Fibroblast of skin of right biceps (primary cell): ENCODE measurements at places on chromosomes 5 and 9.
A peak's percentile ranks its signal among the peaks of the same experiment; 100 is the strongest.

GRCh38 chr9:104322596-104322995, 181.5 kb upstream of the OR13F1 start:
- no peak for DNase-seq

DNA sequence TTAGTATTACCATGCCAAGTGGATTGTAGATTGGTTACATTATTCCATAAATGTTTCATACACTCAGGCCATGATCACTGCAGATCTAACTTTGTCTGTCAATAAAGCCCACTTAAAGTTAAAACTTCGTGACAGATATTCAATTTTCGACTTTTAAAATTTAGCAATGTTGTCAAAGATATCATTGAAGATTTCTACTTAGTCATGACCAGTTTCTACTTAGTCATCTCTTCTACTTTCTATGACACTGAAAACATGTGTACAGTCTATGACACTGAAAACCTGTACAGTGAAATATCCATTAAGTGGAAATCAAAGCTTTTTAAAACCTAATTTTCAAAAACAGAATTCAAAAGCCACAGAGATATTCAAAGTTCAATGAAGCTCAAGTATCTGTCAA, 258.2 kb downstream of the MCTP1 start:
- DNase-seq: no peak

DNA sequence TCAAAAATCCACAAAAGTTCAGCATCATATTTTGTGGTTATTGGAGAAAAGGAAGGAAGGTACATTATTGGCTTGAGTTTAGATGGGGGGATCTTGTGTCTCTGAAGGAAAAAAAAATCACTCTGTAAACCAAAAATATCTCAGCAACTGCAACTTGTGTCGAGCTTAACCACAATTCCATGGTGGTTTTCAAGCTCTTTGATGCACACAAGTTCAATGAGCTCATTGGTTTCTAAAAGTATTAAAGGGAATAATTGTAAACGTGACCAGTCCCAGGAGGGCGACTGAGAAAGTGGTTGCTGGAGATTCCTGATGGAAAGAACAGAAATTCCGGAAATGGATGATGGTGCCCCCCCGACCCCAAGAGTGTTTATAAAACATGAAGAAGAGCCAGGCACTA, 173.8 kb downstream of the PSAT1 start:
- DNase-seq: peak; percentile 10

DNA sequence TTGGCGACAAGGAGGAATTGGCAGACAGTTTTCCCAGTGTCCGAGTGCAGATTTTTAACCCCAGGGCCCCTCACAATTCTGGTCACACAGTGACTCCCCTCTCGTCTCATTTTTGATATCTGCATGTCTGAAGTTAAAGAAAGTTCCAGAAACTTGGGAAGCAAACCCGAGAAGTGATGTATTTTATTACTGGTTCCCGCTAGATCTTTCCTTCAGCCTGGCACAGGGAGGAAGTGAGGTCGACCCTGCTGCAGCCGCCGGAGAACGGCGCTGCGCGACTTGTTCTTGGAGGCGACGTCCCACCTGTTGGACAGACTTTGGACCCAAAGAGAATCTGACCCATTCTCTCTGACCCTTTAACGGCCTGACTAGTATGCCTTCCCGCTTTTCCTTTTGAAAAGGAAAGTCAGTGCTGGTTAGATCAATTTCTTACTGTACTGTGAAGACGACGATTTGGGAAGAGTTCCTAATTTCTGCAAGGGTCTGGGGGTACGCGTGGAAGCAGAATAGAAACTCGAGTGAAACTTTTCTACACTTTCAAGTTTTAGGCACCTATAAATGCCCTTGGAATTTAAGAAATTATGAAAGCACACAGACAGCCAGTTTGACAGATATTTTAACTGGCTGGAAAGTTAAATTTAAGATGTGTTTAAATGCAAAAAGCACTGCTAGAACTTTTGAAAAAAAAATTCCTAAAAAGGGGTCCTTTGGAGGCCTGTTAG, 744 bp downstream of the OTULIN start:
- DNase-seq: peak; percentile 11

GRCh38 chr5:8997542-8998070, 548.3 kb downstream of the SEMA5A start:
- no peak for DNase-seq

DNA sequence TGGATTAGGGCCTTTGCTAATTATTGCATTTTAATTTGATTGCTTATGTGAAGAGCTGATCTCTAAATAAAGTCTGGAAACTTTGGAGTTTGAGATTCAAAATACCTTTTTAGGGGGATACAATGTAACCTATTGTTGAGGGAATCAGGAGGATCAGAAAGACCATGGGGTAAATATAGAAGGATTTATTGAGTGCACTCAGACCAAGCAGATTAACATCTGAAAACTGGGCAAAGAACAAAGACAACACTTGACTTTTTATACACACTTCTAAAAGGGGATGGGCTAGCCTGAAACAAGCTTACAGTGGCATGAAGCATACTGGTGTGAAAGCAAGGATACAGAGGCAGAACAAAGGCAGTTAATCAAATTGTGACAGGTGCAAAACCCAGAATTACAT, 174.3 kb downstream of the MRPS30 start:
- no peak for DNase-seq

DNA sequence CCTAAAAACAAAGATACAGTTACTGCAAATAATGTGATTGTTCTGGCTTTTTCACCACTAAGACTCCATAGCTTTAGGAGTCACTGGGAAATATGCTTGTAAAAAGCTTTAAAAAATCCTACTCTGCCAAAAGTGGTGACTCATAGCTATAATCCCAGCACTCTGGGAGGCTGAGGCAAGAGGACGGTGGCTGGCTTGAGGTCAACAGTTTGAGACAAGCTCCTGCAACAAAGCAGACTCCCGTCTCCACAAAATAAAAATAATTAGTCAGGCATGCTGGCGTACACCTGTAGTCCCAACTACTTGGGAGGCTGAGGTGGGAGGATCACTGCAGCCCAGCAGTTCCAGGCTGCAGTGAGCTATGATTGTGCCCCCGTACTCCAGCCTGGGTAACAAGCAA, 406.4 kb downstream of the HTR1A start:
- no peak for DNase-seq

GRCh38 chr9:36833954-36834353, 200.1 kb downstream of the PAX5 start:
- no peak for DNase-seq

- peak; percentile 51 for DNase-seq
Measured at GRCh38 chr5:86838083-86838482, 220.3 kb downstream of the COX7C start.

DNA sequence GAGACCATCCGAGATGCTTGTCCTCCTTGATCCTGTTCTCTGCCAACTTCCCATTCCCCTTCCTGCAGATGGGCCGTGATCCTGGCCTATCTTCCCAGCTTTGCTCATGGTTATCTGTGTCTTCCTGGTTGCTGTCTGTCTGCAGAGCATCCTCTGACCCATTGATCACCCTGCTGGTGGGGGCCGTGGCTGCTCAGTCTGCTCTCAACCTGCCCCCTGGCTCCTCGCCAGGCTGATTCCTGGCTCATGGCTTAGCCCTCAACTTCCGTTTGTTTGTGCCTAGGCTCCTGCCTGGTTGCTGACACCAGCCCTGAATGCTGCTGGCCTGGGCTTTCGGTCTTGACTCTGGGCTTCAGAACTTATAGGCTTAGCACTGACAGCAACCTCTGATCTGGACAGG, 67.1 kb upstream of the SMIM15 start:
- no peak for DNase-seq

DNA sequence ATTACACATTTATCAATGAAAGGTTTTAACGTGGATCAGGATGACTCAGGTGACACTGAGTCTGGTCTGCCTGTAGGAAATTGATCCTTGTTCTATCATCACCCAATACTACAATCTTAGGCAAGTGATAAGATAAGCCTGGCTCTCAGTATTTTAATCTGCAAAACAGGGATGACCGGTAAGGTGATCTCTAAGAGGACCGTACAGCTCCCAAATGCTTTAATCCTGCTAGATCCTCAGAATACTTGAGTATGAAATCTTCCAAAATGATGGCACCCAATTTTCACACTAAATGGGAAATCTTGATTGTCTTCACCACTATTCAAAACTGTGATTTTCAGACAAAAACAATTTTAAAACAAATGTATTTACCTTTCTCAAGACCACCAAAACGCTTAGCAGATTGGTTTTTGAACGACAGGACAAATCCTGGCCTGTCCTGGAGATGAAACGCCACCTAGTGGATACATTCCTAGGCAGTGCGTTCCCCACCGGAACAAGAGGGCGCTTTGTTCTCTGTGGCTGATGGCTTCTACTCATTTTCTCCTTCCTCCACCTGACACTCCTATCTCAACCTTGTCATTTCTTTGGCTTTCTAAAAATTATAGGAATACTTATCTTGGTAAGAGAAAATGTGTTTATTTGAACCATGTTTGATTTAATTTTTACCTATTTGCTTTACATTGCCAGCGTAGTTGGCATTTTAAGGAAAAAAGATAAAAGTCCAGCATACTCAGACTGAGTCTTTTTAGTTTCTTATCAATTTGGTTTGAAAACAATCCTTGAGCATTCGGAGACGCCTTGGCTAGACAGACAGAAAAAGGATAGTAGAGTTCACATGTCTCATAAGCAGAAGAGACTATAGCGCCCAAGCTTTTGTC, 41.2 kb upstream of the VCAN start:
- peak; percentile 63 for DNase-seq

DNA sequence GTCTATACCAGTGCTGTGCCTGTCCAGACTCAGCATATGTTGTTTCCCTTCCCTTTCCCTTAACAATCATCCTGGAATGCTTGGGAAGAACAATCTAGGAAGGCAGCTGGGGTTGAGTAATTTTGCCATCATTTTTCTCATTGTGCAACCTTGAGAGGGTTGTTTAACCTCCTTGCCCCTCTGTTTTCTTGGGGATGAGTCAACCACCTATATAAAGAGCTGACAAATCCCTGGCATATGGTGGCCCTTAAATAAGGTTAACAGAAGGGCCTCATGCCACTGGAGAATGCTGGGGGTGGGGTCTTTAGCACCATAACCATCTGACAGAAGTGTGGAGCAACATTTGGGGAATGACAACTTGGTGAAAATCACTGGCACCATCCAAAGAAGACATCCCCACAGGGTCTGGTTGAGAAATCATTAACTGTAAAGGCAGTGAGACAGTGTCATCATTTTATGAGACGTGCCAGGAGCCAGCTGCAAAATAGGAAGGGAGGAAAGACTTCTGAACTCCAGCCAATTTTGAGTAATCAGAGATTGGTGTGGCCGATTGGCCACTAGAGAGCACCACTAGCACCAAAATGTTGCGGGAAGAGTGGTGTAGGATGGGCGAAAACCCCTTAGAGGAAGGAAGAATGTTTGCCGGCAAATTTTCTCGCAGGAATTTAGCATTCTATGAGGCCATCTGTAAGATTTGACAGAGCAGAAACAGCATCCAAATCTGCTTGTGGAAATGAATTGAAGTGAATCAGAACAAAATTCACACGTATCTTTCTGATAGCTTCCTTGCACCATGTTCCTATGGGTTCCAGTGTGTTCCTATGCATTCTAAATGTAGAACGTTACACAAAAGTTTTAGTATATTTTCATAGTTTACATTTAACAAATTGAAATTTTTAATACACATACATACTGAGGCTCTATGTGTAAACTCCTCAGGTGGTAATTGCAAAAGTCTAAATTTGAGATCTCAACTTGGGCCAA, 113.8 kb downstream of the MSX2 start:
- peak; percentile 96 for DNase-seq

- DNase-seq: no peak
Measured at GRCh38 chr5:178780581-178781498, 50.4 kb upstream of the ZNF354A start.

DNA sequence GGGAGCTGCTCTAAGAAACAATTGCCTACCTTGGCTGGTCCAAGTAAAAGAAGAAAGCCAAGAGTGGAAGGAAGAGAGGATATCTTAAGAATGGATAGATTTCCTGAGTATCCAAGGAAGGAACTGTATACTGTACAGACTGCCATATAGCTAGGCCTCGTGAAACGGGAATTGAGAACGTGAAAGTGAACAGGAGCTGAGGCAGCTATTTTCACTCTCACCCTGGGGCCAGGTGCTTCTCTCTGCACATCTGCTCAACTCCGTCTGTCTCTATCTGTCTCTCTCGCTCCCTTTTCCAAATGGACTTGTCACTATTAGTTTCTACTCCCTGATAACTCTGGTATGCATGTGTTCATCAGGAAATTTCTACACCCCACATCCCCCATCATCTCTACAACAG, 35.9 kb upstream of the TESK1 start:
- DNase-seq: no peak

DNA sequence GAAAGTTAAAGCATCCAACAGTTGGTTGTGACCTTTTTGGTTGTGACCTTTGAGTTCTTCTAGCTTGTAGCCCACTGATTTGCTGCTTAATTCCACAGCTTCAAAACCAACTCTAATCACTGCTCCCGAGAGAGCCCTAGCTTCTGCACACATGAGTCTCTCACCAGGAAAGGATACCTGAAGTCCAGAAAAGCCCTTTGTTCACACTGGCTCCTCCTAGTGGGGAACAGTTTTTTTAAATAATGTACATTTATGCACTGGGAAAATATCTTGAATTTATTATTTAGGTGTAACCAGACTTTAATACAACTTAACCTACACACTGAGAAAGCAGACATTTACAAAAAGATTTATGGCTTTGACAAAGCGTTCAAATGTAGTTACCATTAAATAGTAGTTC, 120.2 kb upstream of the CCDC152 start:
- DNase-seq: no peak

DNA sequence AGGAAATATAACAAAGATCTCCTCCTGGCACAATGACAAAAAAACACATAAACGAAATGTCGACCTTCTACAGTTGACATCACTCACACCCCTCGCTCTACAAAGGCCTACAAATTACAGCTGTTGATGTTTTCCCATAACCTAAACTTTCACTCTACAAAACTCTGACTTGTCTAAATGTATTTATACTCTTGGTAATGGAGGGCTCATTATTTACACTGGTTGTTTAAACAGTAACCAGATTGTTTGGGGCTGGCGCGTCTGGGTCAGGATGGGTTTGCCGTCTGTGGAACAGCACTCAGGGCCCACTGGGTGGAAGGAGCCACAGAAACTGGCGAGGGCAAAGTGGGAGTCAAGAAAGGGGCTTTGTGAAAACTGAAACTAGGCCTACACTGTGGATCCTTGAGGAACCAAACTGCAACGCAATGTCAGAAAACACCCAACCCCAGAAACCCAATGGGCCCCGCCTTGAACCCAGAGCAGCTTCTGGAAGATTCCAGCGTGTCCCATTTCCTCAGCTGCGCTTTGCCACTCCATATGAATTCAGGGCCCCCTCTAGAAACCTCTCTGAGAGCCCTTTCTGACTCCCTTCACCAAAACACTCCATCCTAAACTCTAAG, 136.7 kb downstream of the ROR2 start:
- no peak for DNase-seq

GRCh38 chr9:17005056-17005823, 129.6 kb upstream of the CNTLN start:
- DNase-seq: peak; percentile 81

- no peak for DNase-seq
Measured at GRCh38 chr5:82023644-82024043, 51.8 kb downstream of the ATG10 start.
